ENCODE measurements at places on chromosomes 16 and 17.
A peak's percentile ranks its signal among the peaks of the same experiment; 100 is the strongest.

DNA sequence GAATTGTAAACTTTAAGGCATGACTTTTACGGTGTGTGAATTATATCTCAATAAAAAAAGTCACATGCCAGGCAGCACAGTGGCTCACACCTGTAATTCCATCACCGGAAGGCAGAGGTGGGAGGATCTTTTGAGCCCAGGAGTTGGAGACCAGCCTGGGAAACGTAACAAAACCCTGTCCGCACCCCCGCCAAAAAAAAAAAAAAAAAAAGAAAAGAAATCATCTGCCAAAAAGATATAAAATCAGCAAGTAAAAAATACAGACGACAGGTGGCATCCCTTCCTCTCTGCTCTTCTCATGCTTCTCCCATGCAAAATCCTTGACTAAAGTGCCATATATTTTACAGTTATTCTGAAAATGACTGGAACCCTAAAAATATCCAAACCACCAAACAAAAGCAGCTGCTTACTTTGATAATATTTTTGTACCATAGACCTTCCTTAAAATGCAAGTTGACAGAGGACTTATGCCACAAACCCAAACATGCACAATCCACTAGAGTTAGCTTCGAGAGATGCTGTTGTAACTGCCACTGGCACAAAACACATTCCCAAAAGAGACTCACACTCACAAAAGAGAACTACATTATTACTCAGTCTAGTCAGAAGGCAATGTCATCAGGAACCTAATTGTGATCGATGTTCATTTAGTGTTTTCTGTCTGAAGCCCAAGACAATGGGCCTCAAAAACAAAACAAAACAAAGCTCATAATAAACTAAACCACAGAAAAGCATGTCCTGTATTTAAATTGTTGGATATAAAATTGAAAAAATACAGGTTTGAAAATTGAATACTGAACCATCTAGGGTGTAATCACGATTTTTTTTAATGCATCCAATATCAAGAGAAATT lies 2.4 kb downstream of the CRLF3 start:
- no peak for DNase-seq

DNA sequence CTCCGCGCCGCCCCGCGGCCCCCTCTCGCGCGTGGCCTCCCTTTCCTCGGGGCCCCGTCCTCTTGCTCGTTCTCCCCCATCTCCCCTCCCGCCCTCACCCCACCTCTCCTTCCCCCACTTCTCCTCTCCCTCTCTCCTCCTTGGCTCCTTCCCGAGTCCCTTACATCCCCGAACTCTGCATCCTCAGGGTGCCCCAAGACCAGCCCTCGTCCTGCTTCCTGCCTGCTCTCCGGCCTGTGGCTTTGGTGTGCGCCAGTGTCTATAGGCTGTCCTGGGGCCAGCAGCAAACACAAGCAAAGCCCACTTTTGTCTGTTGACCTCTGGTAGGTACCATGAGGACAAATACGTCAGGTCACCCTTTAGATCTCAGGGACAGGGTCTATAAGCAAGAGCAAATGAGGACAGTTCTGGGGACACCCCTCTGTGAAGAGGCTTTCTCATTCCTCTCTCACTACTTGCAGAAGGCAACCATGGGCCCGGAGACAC lies 284 bp upstream of the COPZ2 start:
- DNase-seq, result no peak

DNA sequence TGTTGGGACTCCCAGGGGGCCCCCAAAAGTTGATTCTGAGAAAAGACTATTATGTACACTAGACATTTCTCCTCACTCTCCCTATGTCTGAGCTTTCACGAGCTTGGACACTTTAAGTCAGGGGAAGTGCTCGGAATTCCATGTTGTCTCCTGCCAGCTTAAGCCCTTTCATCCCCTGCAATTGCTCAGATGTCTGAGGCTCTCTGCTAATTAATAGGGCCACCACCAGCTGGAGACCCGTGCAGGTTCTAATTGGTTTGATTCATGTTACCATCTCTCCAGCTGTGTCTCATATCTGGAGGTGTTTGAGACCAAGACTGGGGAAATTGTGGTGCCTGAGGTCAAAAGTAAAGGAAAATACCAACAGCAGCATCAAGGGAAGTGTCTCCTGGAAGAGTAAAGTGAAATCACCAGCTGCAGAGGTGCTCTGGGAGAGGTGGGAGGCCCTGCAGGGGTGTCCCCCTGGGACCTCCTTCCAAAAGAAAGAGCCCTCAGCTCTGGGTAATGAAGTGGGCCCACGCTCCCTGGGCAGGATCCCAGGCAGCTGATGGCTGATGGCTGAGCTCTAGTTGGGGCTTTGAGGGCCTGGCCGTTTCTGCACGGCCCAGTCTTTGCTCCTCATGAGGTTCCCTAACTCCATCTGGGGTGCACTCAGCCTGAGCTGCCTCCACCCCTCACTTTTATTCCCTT lies 5.8 kb upstream of the UTS2R start:
- DNase-seq, result no peak

DNA sequence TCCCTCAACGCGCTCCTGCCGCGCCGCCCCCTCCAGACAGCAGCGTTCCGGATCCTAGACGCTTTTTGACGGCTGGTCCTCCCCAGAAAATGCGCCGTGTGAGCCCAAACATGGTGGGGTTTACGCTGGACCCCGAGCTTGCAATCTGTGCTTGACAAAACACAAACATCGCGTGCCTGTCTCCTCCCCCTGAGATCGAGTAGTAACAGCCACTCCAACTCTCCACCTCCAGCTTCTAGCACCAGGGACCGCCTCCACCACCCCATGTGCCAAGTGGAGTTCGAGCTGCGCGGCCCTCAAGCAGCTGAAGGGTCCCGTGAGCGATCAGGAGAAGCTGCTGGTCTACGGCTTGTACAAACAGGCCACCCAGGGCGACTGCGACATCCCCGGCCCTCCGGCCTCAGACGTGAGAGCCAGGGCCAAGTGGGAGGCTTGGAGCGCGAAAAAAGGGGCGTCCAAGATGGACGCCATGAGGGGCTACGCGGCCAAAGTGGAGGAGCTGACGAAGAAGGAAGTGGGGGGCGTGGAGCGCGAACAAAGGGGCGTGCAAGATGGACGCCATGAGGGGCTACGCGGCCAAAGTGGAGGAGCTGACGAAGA lies 656 bp upstream of the GEMIN4 start:
- DNase-seq, result no peak

- no peak for DNase-seq
Observed at GRCh38 chr16:89172171-89172527, 601 bp downstream of the CDH15 start.

GRCh38 chr17:9256751-9257629 lies 235.7 kb downstream of the NTN1 start:
- peak; percentile 62 for DNase-seq

- no peak for DNase-seq
Observed at GRCh38 chr17:2061441-2061958, 6.6 kb downstream of the HIC1 start.

- no peak for DNase-seq
Observed at GRCh38 chr16:29842732-29843346, 20.2 kb downstream of the CDIPT start.

DNA sequence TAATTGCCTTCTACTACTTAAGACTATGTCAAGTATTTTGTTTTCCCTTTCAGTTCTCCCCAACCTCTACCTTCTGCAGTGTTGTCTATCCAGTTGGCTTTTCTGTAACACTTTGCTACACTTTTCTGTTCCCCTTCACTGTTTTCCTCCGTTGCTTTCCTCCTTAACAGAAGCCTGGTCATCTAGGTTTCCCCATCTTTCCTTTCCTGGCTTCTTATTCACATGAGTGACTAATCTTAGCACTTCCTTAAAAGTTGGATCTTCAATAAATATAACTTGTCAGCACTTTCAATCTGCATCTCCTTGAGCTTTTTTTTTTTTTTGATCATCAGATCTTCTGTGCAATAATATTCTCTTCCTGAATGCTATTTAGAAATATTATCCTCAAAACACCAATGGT lies 2.8 kb upstream of the SLFN11 start:
- DNase-seq, result no peak

DNA sequence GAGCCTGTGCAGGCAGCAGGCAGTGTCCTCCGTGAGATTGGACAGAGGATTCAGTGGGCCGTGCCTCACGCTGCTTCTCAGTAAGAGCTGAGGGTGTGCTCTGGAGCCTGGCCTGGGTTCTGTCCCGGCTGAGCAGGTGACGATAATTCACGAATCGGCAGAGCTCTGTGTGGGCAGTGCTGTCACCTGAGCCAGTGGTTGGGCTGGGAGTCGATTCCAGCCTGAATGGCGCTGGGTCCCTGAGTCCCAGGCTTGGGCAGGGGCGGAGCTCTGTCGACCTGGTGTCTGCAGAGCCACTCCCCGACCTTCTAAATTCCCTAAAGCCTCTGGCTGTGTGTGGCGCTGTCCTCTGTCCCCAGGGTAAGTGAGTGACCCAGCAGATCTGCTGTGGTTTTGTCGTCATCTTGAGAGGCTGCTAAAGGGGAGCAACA lies 8.4 kb downstream of the ACSF3 start:
- no peak for DNase-seq

DNA sequence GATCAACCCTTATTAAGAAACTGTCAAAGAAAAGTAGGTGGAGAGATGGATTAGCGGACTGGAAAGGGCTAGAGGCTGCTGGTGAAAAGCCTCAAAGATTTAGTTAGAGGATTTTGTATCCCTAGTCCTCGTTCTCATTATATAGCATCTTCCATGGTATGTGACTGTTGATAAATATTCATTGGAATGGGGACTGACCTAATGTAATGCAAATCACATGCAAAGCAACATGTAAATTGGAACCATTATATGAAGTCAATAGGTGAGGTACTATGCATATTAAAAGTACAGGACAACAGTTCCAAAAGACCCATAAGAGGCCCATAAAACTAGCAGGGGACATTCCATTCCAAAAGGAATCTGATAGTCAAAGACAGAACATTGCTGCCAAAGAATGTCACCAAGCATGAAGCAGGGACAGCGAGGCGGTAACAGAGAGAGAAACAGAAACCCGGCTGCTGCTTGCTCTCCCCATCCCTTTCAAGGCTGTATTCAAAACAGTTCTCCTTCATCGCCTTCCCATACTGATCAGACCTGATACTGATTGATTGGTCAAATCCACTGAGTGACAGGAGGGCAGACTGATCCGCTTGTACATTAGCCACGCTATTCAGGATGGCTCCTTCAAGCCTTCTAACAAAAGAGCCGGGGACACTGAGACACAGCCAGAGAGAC lies 44.5 kb downstream of the SOX9 start:
- DNase-seq, result no peak

- DNase-seq, result no peak
Observed at GRCh38 chr17:21295036-21295952, 10.8 kb downstream of the MAP2K3 start.

- DNase-seq, result no peak
Observed at GRCh38 chr17:15996322-15996721, 3.2 kb downstream of the ZSWIM7 start.

- no peak for DNase-seq
Observed at GRCh38 chr17:82844796-82845162, 5.0 kb upstream of the ZNF750 start.

GRCh38 chr17:8821446-8822105 lies 22.4 kb upstream of the MFSD6L start:
- no peak for DNase-seq

GRCh38 chr16:71689901-71690300 lies 34.6 kb downstream of the PHLPP2 start:
- DNase-seq, result no peak

GRCh38 chr16:11010575-11011221 lies 66.3 kb downstream of the CLEC16A start:
- DNase-seq, result no peak

- DNase-seq, result no peak
Observed at GRCh38 chr16:56658327-56658875, 642 bp downstream of the MT1F start.

DNA sequence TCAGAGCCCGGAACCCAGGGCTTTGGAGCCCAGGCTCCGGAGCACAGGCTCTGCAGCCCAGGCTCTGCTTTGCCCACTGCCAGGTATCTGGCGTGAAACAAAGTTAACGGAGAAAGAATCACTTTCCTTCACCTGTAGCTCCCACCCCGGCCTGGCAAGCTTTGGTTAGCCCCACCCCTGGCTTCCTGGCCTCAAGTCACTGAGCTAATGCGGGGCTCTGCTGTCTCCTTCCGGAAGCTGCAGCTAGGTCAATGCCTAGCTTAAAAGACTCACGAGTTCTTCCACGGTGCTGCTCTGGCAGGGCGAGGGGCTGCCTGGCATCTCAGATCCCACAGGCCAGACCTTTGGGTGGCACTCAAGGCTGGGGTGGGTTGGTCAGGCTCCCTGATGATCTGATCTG lies 21.1 kb upstream of the SPPL2C start:
- DNase-seq, result no peak

GRCh38 chr16:87309620-87310525 lies 7.3 kb downstream of the C16orf95 start:
- DNase-seq, result no peak

DNA sequence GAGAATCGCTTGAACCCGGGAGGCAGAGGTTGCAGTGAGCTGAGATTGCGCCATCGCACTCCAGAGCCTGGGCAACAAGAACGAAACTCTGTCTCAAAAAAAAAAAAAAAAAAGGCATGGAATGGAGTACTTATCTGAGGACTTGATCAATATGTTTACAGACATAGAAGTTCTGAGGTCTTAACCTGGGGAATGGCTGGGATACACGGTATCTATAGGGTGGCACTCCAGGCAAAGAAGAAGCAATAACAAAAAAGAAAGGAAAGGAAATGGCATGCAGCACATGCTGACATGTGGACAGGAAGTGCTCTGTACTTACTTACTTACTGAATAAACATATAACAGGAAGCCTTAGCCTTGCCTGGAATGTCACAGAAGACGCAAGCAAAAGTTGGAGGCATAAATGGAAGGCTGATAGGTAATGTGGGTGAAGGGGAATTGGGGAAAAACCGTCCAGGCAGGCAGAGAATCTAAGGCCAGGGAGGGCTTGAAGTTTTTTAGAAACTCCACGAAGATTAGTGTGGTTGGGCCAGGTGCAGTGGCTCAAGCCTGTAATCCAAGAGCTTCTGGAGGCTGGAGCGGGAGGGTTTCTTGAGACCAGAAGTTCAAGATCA lies 10.1 kb upstream of the SPOP start:
- no peak for DNase-seq

DNA sequence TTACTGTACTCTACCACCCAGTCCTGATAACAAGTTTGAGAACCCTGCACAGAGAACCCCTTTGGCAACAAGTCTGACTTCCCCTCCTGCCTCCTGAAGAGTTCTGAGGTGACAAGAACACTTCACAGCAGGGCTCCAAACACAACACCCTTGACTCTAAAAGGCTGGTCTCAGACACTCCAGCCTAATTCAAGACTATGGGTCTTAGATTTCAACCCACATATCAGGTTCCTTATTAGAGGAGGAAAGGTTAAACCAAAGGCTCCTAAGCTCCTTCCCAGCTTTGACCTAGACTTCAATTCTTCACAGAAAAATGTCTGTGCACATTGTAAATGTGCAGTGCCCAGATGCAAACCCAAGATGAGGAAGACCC lies 23.0 kb downstream of the RANBP10 start:
- no peak for DNase-seq

Data from BJ (cell line).